ENCODE measurements at places on chromosomes 1 and 21.
A peak's percentile ranks its signal among the peaks of the same experiment; 100 is the strongest.

DNA sequence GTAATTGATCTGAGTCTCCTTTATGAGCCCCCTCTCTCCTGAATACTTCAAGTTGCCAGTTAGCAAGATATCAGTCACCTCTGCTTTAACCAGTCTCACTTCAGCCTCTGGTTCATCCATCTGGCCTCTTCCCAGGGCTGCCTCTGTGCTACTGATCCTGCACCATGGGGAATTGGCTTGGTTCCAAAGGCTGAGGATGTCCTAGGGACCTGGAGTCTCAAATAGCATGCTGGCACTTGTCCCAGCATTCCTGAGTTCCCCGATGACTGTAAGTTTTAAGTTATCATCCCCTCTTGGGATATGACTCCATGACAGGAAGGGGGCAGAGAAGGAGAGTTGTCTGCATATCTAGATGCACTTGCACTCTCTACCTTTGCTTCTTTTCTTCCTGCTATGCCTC lies 252.0 kb downstream of the PTBP2 start:
- peak; percentile 20 for DNase-seq

DNA sequence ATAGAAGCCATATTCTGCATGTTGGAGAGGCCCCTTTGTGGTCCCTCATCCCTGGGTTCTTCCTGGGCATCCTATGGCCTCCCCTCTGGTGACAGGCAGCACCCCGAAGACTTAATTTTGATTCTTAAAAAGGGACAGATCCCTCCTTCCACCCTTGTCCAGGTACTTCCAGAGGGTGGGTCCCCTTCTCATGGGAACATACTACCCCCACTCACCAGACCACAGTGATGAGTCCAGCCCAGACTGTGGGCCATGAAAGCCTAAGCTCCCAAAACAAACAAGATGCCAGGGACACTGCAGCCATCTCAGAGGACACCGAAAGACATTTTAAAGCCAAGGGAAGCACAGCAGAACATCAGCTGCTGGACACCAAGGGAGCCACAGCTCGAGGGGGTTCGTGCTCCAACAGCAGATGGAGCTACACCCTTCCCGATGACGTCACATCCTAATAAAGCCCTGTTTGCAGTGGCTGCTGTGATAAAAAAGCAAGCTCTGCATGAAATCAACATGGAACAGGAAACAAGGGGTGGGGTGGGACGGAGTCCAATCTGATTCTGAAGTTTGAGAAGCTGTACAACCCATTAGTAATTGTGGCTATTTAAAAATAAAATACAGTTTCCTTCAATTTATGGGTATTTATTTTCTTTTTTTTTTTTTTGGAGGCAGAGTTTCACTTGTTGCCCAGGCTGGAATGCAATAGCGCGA lies 32.4 kb downstream of the GNB1 start:
- DNase-seq, result no peak

DNA sequence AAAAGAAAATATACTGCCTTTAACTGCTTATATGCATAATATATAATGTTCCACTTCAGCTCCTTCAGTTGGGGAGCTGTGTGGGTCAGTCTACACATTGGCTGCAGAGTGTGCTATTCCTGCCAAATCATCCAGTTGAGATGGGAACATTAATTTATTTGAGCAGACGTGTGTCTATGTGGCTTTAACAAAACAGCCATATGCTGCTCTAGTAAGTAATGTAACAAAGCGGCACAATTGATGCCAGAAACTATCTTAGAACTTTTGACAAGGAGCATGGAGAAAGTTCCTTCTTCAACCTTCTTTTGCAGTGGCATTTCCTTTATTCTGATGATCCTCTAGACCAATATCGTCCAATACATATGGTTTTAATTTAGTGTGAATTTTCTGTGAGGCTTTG lies 285.9 kb upstream of the C1orf87 start:
- no peak for DNase-seq

- DNase-seq, result no peak
Observed at GRCh38 chr1:115640384-115640783, 1.4 kb upstream of the VANGL1 start.

GRCh38 chr1:208562151-208562960 lies 318.2 kb upstream of the PLXNA2 start:
- DNase-seq, result no peak

GRCh38 chr1:43442756-43443155 lies 11.0 kb downstream of the HYI start:
- no peak for DNase-seq

GRCh38 chr1:27634177-27634984 lies 604 bp downstream of the FGR start:
- no peak for DNase-seq

GRCh38 chr1:180574031-180574713 lies 15.4 kb downstream of the OVAAL start:
- no peak for DNase-seq

- DNase-seq, result no peak
Observed at GRCh38 chr1:167502719-167503462, 15.4 kb downstream of the CD247 start.

- no peak for DNase-seq
Observed at GRCh38 chr1:153141377-153141776, 9.3 kb downstream of the SPRR2G start.

GRCh38 chr1:1597275-1597930 lies 2.5 kb downstream of the FNDC10 start:
- no peak for DNase-seq

- no peak for DNase-seq
Observed at GRCh38 chr21:42189860-42190485, 29.0 kb upstream of the ABCG1 start.

DNA sequence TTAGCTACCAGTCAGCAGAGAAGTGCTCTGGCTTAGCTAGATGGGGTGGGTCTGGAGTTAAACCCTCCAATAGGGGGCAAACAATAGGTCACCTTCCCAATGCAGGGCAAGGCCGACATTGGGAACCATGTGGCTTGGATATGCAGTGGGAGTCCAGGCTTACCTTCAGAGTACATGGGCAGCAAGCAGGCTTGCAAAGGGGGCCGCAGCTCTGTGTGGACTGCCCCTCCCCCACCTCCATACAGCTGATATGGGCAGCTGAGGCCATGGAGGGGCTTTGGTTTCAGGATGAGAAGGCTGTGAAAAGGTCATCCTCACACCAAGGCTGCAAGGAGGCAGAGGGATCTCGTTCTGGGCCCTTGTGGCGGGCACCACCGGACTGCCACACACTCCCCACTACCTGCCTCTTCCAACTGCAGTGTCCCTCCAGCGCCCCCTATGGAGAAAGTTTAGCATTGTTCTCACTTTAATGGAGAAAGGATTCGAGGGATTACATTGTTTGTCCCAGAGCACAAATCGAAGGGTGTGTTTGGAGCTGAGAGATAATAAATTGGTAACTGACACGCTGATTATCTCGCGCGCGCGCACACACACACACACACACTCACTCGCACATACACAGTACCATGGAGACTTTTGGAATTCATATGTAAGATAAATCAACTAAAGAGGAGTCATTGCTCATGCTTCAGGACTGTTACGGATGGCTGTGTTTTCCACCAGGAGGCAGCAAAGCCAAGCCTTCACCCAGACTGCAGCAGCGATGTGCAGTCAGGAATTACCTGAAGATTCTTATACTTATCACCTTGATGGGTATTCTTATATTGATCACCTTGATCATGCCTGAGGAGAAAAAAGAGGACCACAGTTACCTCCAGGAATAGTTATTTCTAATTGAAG lies 7.0 kb upstream of the SMCP start:
- no peak for DNase-seq

- DNase-seq, result no peak
Observed at GRCh38 chr21:17802572-17802971, 16.6 kb downstream of the C21orf91 start.

- DNase-seq, result no peak
Observed at GRCh38 chr1:194293851-194294405, 1107.5 kb upstream of the B3GALT2 start.

DNA sequence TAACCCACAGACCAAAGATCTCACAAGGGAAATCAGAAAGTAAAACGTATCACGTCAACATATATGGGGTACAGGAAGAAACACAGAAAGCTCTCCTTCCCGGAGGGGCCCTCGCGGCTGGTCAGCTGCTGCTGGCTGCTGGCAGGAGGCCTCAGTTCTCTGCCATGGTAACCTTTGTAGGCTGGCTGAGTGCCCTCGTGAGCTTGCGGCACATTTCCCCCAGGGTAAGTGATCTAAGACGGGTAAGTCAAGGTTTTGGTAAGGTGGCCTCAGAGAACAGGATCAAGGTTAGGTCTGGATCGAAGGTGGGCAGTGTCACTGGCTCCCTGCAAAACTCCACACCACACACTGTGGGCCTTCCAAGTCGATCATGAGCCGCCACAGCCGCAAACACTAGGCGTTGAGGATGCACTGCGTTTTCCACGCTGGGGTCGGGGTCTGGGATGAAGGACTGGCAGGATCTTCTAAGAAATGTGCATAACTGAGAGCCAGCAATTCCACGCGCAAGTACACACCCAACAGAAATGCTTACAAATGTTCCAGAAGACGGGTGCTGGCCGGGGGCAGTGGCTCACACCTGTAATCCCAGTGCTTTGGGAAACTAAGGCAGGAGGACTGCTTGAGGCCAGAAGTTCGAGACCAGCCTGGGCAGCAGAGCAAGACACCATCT lies 33.9 kb downstream of the WDR4 start:
- peak; percentile 11 for DNase-seq

GRCh38 chr1:21594501-21594900 lies 74.7 kb downstream of the RAP1GAP start:
- DNase-seq, result no peak

DNA sequence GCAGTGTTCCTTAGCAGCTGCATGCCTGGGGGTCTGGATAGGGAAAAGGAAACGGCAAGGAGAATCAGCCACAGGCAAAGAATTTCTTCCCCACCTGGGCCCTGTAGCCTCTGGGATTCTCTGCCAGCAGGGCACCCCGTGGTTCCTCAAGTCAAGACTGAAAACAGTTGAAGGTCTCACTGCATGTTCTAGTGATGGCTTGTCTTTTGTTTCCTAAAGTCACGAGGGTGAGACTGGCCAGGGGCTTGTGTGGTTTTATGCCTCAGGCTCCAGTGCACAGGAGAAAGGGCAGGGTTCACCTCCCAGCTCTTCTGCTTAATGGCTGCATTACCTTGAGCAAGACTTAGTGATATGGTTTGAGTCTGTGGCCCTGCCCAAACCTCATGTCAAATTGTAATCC lies 53.2 kb upstream of the B3GALT5 start:
- DNase-seq, result no peak

GRCh38 chr1:27525296-27526272 lies 35.6 kb upstream of the WASF2 start:
- no peak for DNase-seq

DNA sequence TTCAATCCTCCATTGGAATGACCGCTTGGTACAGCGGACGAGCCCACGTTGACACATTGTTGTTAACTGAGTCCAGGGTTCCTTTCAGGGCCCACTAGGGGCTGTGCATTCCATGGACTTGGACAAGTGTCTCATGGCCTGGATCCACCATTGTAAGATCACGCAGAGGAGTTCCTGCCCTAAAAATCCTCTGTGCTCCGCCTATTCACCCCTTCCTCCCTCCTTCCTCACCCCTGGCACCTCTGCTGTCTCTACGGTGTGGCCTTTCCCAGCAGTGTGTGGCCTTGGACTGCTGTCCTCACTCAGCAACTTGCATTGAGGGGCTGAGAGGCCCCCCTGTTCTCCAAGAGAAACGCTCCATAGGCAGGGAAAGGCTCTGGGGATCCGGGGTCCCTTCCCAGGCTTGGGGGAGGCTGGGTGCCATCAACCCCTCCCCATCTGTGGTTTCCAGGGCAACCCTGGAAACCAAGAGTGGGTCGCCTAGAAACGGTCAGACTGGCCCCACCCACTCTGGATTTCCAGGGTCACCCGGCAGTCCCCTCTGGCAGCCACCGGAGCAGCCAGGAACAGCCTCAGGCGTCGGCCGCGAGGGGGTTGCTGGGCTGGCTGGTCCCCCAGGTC lies 50.9 kb downstream of the MEGF6 start:
- DNase-seq, result no peak

- no peak for DNase-seq
Observed at GRCh38 chr1:159884296-159884695, 15.7 kb downstream of the CFAP45 start.

DNA sequence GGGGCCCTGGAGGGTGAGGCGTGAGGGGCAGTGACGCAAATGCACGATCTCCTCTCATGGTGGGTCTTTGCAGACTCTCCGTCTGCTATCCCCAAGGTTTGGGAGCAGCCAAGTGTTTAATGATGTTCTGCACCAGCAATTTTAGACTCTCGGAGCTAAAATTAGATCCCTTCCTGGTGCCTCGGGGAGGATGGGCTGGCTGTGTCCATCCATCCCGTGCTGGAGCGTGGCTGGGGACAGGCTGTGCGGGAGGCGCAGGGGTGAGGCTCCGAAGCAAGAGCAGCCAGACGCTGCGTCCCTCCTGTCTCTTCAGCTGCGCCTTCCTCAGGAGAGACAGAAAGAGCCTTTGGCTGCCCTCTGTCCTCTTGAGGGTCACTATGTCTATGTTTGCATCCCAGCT lies 387.6 kb downstream of the CAMTA1 start:
- DNase-seq, result no peak

DNA sequence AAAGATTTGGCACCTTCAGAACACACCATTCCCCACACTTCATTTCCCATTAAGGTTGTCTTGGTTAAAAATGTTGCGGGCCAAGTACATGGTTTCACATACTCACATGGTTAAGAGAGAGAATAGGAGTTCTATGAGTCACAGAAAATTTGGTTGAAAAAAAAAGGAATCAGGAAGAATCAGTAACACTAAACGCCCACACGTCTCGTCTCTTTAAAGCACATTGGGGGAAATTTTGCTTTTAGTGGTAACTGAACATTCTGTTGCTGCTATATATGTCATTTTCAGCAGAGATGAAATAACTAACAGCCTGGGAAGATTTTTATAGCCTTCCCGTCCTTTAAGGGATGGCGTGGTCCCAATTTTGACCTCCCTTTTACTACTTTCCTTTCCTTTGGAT lies 132.9 kb upstream of the ERG start:
- DNase-seq, result no peak

GRCh38 chr1:10210841-10211804 lies 753 bp downstream of the KIF1B start:
- DNase-seq, result peak; percentile 37

DNA sequence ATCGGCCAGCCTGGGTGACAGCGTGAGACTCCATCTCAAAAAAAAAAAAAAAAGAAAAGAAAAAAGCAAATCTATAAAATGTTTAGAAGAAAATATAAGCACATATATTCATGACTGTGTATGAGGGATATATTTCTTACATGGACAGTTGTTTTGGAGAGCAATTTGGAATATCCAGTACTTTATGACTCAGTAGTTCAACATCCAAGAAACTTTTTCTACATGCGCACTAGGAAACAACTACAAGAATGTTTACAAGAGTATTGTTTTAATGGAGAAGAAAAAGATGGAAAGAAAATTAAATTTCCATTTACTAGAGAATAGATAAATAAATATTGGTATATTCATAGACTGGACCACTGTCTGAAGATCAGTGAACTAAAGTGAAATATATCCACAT lies 77.5 kb downstream of the MAST2 start:
- DNase-seq, result no peak

- DNase-seq, result no peak
Observed at GRCh38 chr1:160114085-160114484, 1.5 kb upstream of the ATP1A2 start.

Measured in NCI-H2029 (cell line).